HT1080 (cell line): ENCODE measurements at places on chromosomes 5 and 9. TPM values are rescaled to one million over a fixed set of nuclear protein-coding genes. Genes with fewer than 3 reads are reported as not detected.

DNA sequence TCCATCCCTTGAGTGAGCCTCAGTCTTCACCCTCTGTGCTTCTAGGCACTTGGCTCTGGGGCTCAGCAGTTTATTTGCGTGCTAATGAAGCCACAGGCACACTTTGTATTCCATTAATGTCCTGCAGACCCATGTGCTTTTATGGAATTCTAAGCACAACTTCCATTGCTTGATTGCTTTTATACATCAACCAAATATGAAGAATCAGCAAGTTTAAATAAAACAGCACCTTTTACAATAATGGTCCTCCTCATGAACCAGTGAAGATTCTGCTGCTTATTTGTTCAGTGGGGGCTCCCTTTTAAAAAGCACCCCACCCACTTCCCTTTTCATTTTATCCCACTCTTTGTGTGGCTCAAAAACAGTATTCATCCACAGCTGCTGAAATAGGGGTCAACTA is 60.2 kb downstream of the DCP2 start:
- no peak for DNase-seq

DNA sequence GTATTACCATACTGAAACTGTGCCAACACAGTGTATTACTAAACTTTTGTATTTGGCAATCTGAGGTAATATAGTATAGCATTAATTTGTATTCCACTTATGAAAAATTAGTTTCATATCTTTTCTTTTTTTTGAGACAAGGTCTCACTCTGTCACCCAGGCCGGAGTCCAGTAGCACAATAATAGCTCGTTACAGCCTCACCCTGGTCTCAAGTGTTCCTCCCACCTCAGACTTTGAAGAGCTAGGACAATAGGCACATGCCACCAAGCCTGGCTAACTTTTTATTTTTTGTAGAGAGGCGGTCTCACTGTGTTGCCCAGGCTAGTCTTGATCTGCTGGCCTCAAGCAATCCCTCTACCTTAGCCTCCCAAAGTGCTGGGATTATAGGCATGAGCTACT is 36.1 kb downstream of the POLK start:
- DNase-seq = no peak

DNA sequence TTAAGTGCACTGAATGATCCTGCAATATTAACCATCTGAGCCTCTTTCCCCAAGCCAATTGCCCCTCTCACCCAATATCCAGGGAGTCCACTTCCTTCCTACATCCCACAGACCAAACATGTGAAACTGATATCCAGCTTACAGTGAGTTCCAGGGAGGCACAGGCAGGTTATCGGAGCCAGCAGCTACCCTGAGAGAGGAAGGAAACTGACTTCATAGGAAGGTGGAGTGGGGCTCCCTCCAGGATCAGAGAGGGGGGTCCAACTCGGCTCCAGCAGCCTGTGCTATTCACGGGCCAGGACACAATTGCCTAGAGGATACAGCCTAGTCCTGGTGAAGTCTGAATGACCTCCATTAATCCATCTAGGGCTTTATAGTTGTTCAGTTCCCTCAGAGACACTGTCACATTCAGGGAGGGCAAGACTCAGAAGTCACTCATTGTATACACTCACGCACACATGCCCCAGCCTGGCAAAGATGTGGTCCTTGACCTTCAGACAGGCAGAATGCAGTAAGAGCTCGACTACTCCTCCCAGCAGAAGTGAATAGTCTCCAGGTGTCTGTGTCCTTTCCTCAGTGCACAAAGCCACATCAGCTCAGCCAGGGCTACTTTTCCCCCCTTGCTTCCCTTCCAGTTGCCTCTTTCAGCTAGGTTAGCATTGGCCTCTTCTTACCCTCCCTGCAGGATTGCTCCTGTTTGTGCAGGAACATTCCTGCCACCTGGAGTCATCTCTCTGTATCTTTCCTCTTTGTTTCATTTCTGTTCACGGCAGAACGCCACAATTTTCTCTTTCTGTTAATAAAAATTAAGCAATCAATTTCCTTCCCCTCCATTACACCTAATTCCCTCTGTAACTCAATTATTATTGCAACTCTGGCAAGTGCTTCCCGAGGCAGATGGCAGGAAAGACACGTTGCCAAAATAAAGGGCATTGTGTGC is 501.7 kb downstream of the ARHGEF28 start:
- peak; percentile 40 for DNase-seq

GRCh38 chr5:139394123-139394653 is 716 bp downstream of the PROB1 start:
- DNase-seq = no peak

- DNase-seq = no peak
Observed at GRCh38 chr9:112380825-112381221, 915 bp downstream of the HSDL2 start.

DNA sequence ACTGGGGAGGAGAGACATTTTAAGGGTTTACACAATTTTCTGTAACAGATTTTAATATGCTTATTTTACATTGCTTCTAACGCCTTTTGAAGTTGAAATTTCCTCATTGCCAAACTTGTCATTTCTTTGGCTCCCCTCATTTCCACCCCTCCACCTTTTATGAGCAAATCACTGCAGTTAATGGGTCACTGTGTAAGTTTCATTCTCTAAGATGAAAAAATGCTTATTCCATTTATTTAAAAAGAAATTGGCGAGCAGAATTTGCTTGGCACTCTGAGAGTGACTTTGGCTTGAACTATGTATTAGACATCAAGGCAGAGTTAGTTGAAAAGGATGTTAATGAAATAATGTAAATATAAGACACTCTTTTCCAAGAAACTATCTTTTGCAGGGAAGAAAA is 66.6 kb downstream of the ITGA1 start:
- DNase-seq = no peak

GRCh38 chr9:121372239-121373010 is 2.4 kb upstream of the STOM start:
- no peak for DNase-seq

DNA sequence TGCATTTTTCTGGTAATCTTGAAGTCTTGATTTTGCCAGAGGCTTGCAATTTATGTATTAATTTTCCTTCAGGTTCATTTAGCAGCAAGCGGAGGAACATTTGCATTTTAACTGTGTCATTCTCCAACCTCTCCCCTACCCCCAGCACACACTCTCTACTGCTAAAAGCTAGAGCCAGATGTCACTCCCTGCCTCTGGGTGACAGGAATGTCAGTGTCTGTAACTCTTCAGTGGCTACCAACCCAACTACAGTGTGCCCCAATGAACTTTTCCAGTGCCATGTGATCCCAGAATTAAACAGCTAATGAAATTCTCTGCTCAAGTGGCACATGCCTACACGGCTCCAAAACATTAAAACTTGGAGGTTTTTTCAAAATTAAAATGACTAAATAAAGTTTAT is 260.3 kb downstream of the GOLPH3 start:
- DNase-seq = no peak

The TOPORS gene
- total RNA-seq = 20.8 and 27.0 TPM in 2 replicates

The VPS13A gene
- 8.4 and 9.9 TPM in 2 replicates for total RNA-seq
